H1 (cell line): ENCODE measurements at places on chromosomes 7 and 10.
A peak's percentile ranks its signal among the peaks of the same experiment; 100 is the strongest.

DNA sequence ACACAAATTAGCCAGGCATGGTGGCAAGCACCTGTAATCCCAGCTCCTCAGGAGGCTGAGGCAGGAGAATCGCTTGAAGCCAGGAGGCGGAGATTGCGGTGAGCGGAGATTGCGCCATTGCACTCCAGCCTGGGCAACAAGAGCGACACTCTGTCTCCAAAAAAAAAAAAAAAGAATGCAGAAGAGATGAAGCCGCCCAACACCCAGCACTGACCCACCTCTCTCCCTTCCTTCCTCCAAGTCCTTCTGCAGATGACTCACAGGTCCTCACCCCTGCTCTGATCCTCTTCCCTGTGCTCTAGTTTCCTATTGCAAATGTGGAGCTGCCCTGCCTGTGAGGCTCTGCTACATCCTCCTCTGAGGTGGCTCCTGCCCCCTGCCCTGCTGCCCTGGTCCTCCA, 22.0 kb upstream of the OPALIN start:
- H3K36me3 ChIP-seq, result no peaks in the 10 kb centered on the region
- H3K27me3 ChIP-seq, result no peaks in the 10 kb centered on the region
- DNase-seq, result no peak
- no peak overlapping the region for H3K27ac ChIP-seq

- no peaks in the 10 kb centered on the region for H3K4me1 ChIP-seq
- H3K36me3 ChIP-seq, result no peaks in the 10 kb centered on the region
- H3K27ac ChIP-seq, result no peak overlapping the region
- H3K4me3 ChIP-seq, result no peak overlapping the region
- H3K27me3 ChIP-seq, result no peaks in the 10 kb centered on the region
- no peak for DNase-seq
Observed at GRCh38 chr10:26653004-26653403, 44.5 kb upstream of the PDSS1 start.

DNA sequence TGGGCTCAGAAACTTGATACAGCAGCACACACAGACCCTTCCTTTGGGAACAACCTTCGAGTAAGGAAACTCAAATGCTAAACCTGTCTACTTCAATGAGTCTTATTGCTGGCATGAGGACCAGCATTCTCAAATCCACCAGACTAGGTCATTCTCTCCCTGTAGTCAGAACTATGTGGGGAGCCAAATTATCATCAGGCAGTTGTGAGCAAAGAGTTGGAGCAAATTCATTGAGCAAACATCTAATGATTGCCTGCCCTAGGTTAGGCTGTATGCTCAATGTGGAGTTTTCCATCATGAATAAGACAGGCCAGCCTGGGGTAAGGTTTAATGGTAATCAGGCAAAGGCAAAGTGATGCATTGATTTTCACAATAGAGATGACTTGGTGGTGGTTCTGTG, 3.6 kb downstream of the EPDR1 start:
- no peak overlapping the region for H3K4me3 ChIP-seq
- peaks cover 2% of the 10 kb centered on the region; the same call in 1 of the 2 replicates for H3K27me3 ChIP-seq
- DNase-seq, result no peak

DNA sequence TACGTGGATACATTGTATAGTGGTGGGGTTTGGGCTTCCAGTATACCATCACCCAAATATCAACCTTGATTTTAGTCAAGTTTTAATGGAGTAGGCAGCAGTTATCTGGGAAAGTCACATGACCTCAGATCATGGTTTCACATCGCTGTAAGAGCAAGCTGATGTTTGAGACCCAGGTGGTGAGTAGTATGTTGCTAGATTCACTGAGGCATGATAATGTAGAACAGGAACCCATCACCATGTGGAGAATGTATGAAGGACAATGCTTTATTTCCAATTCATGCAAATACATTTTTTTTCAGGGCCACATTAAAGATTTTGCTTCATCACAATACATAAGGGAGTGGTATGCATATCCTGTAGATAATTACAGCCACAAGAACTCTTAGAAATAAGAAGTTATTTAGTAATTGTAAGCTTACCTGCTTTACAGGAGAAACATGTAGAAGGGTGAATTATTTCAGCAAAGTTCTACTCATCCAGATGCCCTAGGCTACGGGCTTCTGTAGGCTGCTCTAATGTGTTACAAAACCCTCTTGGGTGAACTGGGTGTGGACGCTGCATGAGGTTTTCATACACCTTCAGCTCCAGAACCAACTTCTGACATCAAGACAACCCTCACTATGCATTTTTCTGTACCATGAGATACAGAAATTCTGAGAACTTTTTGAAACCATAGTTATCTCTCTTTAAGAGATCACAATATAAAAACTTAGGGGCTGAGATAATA, 27.6 kb upstream of the LAMB4 start:
- H3K4me3 ChIP-seq, result no peak overlapping the region
- no peaks in the 10 kb centered on the region for H3K4me1 ChIP-seq
- H3K36me3 ChIP-seq, result no peaks in the 10 kb centered on the region

DNA sequence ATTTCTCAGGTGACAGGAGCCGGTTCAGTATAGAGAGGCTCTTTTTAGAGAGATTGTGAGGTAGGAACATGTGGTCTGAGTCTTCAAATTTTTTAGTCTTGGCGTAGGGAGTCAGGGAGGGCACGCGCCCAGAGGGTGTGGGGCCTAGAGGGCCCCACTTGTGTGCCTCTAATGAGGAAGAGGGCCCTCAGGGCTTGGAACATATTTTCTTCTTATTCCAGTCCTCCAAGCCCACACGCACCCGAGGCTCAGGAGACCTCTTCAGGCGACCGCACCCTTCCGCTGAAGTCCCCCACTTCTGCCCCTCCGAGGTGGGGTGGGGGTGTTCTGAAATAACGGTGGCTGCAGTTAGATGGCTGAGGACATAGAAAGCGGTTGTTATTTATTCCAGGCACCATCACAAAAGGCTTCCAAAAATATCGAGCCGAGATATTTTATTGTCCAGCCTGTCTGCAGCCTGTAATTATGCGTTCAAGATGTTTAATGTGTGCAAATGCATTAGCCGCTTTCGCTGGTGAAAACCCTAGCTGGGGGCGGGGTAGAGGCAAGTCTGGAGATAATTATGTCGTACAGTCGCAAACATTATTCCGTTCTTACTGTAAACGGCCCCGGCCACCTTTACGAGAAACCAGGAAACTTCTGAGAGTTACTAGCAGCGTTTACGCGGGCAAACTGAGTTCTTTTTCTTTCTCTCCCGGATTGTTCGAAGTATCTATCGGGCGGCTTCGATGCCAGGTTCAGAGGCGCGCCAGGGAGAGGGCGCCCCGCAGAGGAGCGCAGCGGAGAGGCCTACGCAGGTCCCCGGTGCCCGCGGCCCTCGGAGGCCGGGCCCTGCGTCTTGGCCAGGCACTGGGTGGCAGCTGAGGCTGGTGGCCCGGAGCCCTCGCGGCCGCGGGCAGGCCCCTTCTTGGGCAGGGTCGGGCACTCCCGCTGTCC, 12.9 kb upstream of the HOXA13 start:
- DNase-seq, result no peak
- H3K4me1 ChIP-seq, result peaks cover 8% of the 10 kb centered on the region
- H3K36me3 ChIP-seq, result no peaks in the 10 kb centered on the region
- H3K27ac ChIP-seq, result no peak overlapping the region
- peaks cover 94% of the 10 kb centered on the region for H3K27me3 ChIP-seq

- H3K4me1 ChIP-seq, result no peaks in the 10 kb centered on the region
- no peak overlapping the region for H3K27ac ChIP-seq
- no peak overlapping the region for H3K4me3 ChIP-seq
- H3K36me3 ChIP-seq, result no peaks in the 10 kb centered on the region
- DNase-seq, result no peak
Observed at GRCh38 chr7:114026486-114027089, 107.8 kb upstream of the PPP1R3A start.

- H3K4me3 ChIP-seq, result no peak overlapping the region
- peaks cover 8% of the 10 kb centered on the region for H3K4me1 ChIP-seq
- H3K27ac ChIP-seq, result no peak overlapping the region
- no peak for DNase-seq
- H3K27me3 ChIP-seq, result no peaks in the 10 kb centered on the region
- H3K36me3 ChIP-seq, result no peaks in the 10 kb centered on the region
Observed at GRCh38 chr10:5288359-5288758, 76.4 kb upstream of the UCN3 start.

GRCh38 chr10:78248651-78249464, 215.2 kb downstream of the RPS24 start:
- H3K27me3 ChIP-seq, result no peaks in the 10 kb centered on the region
- no peak overlapping the region for H3K27ac ChIP-seq
- no peaks in the 10 kb centered on the region for H3K36me3 ChIP-seq
- H3K4me1 ChIP-seq, result no peaks in the 10 kb centered on the region
- H3K4me3 ChIP-seq, result no peak overlapping the region

GRCh38 chr10:85565381-85565780, 801.2 kb downstream of the GRID1 start:
- peaks cover 3% of the 10 kb centered on the region for H3K4me1 ChIP-seq
- DNase-seq, result no peak
- no peak overlapping the region for H3K4me3 ChIP-seq
- H3K36me3 ChIP-seq, result no peaks in the 10 kb centered on the region
- no peak overlapping the region for H3K27ac ChIP-seq

GRCh38 chr7:88132725-88133124, 87.1 kb downstream of the SRI start:
- H3K27ac ChIP-seq, result no peak overlapping the region
- H3K4me3 ChIP-seq, result no peak overlapping the region
- no peaks in the 10 kb centered on the region for H3K27me3 ChIP-seq

GRCh38 chr10:103193820-103194529, 903 bp upstream of the NT5C2 start:
- H3K4me1 ChIP-seq, result peaks cover 9% of the 10 kb centered on the region
- H3K27ac ChIP-seq, result no peak overlapping the region
- H3K4me3 ChIP-seq, result no peak overlapping the region
- H3K36me3 ChIP-seq, result no peaks in the 10 kb centered on the region
- no peak for DNase-seq

DNA sequence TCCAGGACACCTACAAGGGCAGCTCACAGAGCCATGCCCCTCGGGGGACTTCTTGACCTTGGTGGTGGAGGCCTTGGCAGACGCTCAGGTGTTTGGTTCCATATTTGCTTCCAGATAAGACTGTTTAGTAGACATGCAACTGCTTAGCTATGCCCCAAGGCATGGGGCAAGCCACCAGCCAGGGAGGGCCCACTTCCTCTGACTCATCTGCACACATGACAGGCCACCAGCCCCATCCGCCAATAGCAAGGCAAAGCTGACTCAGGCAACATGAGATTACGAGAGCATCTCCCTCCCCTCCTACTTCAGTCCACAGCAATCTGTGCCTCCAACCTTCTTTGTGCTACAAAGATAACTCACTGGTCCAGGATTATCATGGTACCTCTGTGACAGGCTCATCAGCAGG, 54.9 kb downstream of the KCNMA1 start:
- H3K27me3 ChIP-seq, result no peaks in the 10 kb centered on the region
- no peak for DNase-seq
- H3K36me3 ChIP-seq, result no peaks in the 10 kb centered on the region
- H3K4me3 ChIP-seq, result no peak overlapping the region
- no peaks in the 10 kb centered on the region for H3K4me1 ChIP-seq
- H3K27ac ChIP-seq, result no peak overlapping the region

DNA sequence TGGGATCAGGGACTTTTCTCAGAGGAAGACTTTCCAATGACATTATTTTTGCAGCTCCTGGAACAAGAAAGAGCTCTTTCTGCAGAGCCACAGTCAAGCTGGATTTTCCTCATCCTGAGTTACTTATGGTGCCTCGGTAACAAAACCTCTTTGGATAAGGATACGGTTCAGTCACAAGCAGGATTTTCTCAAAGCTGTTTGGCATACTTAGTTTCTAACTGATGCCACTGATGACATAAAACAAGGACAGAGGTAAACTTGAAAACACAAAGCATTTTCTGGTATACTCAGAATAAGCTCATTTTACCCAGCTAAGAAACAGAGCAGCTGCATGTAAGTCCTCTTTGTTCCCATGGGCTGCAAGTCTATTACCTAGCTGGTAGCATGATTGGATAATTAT, 340.9 kb upstream of the MEOX2 start:
- no peaks in the 10 kb centered on the region for H3K27me3 ChIP-seq
- no peak overlapping the region for H3K27ac ChIP-seq
- DNase-seq, result no peak
- H3K36me3 ChIP-seq, result no peaks in the 10 kb centered on the region
- H3K4me1 ChIP-seq, result no peaks in the 10 kb centered on the region

GRCh38 chr10:13707156-13707881, 120.6 kb downstream of the PRPF18 start:
- peak; percentile 62 for DNase-seq
- H3K27me3 ChIP-seq, result no peaks in the 10 kb centered on the region
- H3K4me3 ChIP-seq, result peak overlapping the region; percentile 40
- H3K27ac ChIP-seq, result peak overlapping the region; percentile 34; the same call in 1 of the 2 replicates
- peaks cover 37% of the 10 kb centered on the region for H3K4me1 ChIP-seq

DNA sequence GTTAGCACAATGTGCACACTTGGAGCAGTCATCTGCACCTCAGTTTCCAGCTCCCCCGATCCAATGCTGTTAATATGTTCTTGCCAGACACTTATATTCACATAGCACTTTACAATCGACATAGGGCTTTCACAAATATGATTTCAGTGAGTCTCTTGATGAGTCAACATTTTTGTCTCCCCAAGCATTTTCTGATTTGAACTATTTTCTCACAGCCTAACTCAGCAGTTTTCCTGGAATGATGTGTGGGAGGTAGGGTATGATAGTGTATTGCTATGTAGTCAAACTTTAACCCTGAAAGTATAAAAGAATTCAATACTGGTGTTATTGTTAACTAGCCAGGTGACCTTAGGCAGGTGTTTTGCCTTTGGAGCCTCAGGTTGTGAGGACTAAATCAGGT, 82.5 kb upstream of the LRGUK start:
- no peaks in the 10 kb centered on the region for H3K36me3 ChIP-seq
- H3K27ac ChIP-seq, result no peak overlapping the region
- peaks cover 4% of the 10 kb centered on the region for H3K4me1 ChIP-seq
- no peak overlapping the region for H3K4me3 ChIP-seq

DNA sequence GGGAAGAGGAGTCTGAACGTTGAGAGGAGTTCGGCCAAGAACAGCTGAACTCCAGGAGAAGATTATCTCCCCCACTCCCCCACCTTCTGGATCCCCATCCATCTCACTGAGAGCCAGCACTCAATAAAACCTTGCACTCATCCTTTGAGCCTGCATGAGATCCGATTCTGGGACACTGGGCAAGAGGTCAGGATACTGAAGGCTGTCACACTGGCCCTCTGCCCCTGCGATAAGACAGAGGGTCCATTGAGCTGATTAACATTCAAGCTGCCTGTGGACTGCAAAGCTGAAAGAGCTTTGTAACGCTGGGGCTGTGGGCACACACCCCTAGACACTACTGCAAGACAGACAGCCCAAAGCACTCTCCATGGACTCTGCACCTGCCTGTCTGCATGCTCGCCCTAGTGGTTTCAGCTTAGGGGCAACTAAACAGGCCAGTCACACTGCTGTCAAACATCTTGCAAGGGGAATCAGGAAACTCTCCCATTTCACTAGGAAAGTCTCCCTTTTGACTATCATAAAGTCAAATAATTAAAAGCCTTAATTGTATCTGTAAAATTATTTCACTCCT, 42.3 kb upstream of the CNTNAP2 start:
- H3K36me3 ChIP-seq, result no peaks in the 10 kb centered on the region
- no peaks in the 10 kb centered on the region for H3K4me1 ChIP-seq
- no peak for DNase-seq
- H3K27ac ChIP-seq, result no peak overlapping the region
- no peaks in the 10 kb centered on the region for H3K27me3 ChIP-seq
